RKO (cell line): ENCODE measurements at places on chromosomes 1 and 21.

DNA sequence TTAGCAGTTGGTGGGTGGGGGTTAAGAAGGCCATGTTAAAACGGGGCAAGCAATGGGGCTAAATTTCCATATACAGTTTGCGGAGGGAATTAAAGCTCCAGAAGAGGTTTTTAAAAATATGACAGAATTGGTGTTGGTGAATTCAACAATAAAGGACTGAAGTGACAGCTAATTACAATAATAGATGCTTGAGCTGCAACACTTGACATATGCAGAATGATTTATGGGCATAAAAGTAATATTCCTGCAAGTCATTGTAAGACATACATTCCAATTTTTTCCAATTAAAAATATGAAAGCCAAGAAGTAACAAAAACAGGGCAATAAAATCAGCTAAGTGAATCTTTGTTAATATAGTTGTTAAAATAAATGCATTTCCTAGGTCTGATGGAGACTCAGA is 202.2 kb upstream of the MAP1LC3C start:
- no peak for DNase-seq

DNA sequence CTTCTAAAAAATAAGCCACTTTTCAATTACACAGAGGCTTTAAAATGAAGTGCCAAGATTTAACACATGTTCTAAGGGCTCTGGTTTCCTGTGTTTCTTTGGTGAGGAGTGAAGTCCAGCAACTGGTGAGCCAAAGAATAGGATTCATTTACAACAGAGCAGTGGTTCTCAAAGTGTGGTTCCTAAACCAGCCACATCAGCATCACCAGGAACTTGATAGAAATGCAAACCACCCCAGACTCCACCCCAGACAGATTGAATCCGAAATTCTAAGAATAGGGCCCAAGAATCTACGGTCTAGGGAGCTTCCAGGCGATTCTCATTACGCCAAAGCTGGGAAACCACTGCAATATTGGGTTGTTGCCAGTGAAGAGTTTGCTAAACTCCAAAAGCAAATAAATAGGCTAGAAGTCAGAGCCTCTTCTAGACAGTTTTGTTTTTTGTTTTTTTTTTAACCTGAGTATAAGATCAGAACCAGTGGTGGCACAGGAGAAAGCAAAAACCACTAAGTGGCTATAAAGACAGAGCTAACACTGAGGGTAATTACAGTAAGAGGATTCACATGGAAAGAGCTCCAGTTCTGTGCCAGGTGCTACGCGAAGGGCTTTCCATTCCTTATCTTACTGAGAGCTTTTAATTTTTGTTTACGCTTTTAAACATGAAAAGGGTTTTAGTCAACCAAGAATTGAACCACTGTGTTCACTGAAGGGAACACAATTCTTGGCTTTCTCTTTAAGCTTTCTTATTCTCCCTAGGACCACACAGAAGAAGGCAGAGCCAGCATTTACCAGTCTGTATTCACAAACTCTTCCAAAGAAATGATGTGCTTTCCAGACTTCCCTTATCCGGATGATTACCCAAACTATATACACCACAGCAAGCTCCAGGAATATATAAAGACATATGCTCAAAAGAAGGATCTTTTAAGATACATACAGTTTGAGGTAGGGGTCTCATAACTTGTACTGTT is 42.4 kb upstream of the FMO2 start:
- DNase-seq: no peak

GRCh38 chr1:84165601-84166000 is 21.5 kb downstream of the PRKACB start:
- no peak for DNase-seq

DNA sequence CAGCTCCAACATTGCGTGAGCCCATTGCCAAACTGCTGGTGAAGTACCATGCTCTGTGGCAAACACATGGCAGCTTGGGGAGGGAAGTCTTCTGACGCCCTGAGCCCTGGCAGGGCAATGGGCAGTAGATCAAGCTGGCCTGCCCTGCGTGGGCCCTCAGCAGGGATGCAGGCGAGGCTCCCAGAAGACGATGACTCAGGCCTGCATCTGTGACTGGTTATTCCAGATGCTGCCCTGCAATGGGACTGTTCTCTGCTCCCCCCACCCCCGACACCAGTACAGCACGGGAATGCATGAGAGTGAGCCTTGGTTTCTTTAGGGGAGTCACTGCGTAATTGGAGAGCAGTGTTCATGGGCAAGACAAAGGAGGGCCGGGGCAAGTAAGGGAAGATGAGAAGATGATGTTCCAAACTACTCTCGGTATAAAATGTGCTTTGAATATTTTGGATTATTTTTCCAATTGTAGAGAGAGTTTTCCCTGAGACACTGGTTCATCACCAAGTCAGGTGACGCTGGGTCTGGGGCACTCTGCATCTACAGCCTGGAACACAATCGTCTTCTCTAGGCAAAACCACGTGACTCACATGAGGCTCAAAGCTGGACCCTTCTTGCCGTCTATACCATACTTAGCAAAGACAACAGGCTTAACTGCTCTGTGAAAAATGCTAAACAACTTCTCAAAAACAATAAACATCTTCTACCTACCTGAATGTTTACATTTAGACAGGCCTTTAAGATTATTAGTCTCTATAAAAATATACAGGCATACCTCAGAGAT is 9.0 kb upstream of the C1orf198 start:
- DNase-seq: no peak

DNA sequence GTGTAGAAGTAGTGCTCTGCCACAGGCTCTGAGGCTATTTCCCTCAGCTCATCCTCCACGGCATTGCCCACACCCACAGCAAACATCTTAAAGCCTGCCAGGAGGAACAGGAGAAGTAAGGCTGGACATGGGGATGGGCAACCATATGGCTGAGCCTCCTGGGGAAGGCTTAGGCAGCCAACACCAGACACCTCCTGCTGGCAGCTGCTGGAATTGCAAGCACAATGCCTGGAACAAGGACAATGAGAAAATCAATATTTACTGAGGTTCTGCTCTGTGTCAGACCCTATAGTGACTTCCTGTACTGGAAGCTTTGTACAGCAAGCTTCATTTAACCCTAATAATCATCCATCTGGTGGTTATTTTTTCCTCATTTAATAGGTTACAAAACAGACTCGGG is 8.2 kb downstream of the MATN1 start:
- DNase-seq: no peak

- no peak for DNase-seq
These were observed 97.2 kb upstream of the ARTN start for GRCh38 chr1:43836267-43836951.
